ENCODE measurements at places on chromosomes 4 and X. TPM values are rescaled to one million over a fixed set of nuclear protein-coding genes. Genes with fewer than 3 reads are reported as not detected.

Gene ZFX
- total RNA-seq = 45.1 TPM

Gene VCX
- total RNA-seq = not detected

Gene PGAM4
- not detected for total RNA-seq

Gene AVPR2
- not detected for total RNA-seq

Gene FHIP1A
- total RNA-seq = 19.3 TPM

Gene NKX3-2
- total RNA-seq = not detected

Gene FBXW7
- 38.7 TPM for total RNA-seq

Gene ING2
- total RNA-seq = 16.1 TPM

GRCh38 chr4:145613566-145614232 lies 5.5 kb upstream of the MMAA start:
- DNase-seq = peak; percentile 8

DNA sequence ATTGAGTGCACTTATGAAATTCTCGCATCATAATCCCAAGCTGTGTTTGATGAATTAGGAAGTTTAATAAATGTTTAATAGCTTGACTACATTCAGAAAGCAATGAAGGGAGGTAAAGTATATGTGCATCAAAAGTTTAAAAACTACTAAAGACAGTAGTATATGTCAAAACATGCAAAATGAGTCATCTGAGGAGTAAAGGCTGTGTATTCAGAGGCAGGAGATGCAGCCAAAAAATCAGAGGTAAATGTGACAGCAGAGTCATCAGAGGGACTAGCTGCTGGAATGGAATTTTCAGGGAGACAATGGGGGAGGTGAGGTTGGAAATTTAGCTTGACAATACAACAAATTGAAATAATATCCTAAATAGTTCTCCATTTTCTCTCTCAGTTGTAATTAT lies 127.0 kb upstream of the FUNDC1 start:
- DNase-seq = no peak

GRCh38 chr4:149553959-149554520 lies 261.6 kb downstream of the IQCM start:
- DNase-seq = no peak

DNA sequence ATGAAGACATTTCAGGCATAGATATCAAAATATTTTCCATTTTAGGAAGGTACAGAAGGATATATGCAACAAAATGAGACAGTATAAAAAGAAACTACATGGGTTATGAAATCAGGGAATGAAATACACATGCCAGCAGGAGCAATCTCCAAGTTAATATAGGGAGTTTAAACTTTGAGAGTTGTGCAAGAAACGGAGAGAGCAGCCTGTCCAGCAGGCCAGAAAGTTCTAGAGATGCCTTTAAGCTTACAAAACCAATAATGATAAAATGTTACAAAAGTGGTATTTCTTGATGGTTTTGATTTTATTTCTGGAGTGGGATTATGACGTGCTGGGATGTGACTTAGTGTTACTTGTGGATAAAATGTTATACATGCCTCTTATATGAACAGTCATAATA lies 2047.9 kb downstream of the ARAP2 start:
- no peak for DNase-seq

DNA sequence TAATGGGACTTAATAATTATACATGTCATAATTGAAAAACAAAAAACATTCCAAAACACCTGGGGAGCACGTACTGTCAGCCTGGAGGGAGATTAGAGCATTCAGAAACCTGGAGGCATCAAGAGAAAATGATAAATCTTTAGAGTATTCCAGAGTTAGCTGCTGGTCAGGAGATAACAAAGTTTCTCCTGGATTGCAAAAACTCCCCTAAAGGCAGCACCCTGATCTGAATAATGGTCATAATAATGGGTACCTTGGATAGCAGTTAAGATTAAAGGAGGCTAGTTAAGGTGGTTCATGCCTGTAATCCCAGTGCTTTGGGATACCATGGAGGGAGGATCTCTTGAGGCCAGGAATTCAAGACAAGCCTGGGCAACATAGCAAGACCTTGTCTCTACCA lies 15.9 kb upstream of the RAB40A start:
- no peak for DNase-seq

GRCh38 chr4:4677556-4678522 lies 136.0 kb upstream of the STX18 start:
- no peak for DNase-seq

DNA sequence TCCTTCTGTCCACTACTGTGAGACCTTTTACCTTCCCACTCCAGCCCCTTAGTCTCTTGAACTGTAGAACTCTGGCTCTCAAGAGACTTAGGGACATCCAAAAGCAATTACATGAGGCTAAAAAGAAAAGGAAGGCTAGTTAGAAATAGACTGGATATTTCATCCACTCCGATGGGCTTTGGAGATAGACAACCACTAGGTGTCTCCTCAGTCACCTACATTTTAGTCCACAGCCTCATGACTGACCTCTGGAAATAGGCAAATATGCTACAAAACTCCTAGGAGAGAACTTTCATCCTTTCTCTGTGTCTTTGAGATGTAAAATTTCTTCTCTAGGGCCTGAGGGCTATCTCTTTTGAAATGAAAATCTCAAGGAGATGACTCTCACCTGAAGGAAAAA lies 45.1 kb upstream of the LAMP2 start:
- peak; percentile 8 for DNase-seq

DNA sequence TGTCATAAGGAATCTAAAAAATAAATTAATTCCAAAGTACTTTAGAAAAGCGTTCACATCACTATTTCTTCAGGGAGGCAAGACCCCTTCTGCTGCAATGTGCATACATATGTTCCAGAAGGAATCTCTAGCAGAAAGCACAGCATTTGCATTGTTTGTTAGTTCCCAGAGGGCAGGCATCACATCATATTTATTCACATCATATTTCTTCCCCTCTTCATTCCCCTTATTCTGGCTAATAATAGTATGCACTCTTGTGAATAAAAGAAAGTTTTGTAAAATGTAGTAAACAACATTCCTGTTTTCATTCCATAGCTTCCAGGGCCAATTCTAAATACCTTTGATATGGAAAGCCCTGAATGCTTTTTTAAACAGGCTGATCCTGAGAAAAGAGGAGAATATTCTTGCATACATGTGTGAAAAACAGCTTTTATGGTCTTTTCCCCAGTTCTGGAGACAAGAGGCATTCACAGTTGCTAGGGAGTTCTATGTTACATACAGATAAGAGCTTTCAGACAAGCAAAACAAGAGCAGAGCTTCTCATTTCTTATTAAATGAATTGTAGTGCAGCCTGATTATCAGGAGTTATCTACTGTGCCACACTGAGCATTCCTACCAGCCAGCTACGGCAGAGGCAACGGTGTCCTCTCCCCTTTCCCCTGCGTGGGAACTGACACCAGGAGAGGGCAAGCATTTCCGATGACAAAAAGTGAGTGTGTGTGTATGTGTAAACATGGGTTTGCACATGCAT lies 15.2 kb downstream of the GATB start:
- DNase-seq = no peak

DNA sequence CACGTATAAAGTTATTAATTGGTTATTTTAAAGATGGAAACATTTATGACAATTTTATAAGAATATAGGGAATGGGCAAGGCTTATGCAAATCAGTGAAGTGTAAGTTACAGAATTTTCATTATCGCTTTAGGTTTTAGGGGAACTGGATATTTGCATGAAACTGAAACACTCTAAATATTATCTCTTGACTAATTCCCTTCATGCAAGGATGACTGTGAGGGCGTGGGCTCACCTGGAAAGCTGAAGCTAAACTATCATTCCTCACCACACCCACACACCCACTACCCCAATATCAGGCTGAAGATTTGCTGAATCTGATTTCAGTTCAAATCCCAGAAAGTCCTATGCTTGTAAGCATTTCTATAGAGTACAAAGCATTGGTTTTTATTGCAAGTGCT lies 81.7 kb upstream of the ARHGAP24 start:
- DNase-seq = no peak

DNA sequence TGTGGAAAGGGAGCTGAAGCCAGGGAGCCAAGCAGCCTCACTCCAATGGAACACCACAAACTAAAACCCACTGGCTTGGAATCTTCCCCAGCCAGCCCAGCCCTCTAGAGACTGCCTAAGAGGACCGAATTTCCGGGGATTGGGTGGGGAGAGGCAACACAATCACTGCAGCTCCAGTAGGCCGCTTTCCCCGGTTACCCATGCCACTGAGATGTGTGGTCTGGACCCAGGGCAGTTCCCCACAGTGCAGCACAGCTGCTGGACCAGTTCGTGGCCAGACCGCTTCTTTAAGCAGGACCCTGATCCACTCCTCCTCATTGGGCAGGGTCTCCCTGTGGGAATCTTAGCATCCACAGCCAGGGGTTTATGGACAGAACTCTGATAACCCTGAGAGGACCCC lies 91.9 kb upstream of the PAGE3 start:
- no peak for DNase-seq

DNA sequence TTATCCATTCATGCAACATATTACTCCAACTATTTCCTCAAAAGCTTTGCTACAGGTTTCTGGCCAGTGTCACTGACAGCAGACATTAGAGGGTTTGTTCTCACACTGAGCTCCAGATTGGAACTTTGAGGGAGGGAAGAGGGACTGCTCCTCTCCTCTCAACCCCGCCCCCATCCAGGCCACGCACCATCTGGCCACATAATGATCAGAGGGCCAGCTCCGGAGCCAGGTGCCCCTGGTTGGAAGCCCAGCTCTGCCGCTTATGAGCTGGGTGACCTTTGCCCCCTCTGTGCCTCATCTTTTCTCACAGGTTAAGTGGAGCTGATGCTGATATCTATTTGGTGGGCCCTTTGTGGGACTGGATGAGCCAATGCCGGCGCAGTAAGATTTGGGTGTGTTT lies 55.8 kb downstream of the C4orf50 start:
- no peak for DNase-seq

DNA sequence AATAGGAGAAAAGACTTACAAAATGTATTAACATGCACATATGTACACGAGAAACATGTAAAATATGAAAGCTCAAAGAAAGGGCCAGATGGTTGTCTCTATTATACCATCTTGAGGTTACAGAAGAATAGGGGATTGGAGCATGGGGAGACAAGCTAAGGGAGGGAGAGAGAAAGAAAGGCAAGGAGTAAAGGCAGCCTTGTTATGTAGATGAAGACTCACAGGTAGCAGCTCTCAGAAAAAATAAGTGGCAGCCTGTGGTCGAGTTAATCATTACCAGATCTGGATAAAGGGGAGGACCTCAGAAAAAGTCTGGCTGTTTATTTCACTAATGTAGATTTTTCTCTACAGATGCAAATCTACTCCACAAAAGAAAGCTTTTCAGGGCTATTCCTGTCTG lies 26.6 kb upstream of the PPP1R2C start:
- DNase-seq = no peak

DNA sequence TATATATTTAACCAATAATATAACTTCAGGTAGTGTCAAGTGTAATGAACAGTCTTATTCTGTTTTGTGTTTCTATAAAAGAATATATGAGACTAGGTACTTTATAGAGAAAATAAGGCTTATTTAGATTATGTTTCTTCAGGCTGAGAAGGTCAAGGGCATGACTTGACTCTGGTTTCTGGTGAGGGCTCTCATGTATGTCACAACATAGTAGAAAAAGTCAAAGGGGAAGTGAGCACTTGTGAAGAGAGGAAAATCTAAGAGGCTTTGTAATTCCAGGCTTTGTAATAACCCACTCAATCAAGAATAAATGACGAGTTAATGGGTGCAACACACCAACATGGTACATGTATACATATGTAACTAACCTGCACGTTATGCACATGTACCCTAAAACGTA lies 27.6 kb downstream of the PRR32 start:
- DNase-seq = no peak

- DNase-seq = no peak
Observed at GRCh38 chrX:21014326-21014725, 359.9 kb upstream of the CNKSR2 start.

All from Calu3 (cell line).